Osteocyte (in vitro differentiated cells): ENCODE measurements at places on chromosomes 2 and 18. TPM values are rescaled to one million over a fixed set of nuclear protein-coding genes. Genes with fewer than 3 reads are reported as not detected.

Gene TBR1
- 0.30 TPM in 1 of 2 replicates, not detected in the other for total RNA-seq

DNA sequence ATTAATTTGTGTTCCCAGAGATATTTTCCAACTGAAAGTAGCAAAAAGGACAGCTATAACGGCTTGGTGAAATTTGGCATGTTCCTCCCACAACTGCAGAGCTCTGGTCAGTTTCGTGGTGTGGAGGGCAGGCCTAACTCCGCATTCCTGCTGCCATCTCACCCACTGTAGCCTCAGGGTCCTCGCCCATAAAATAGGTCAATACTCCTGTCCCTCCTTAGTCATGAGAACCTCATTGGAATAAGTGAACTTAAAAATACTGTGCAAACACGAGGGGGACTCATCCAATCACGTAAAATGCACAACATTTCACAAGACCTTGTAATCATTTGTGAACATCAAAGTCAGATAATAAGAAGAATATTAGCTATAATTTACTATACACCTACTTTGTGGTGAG is 143.5 kb upstream of the NCKAP5 start:
- H3K36me3 ChIP-seq: no peaks in the 10 kb centered on the region
- DNase-seq: no peak
- H3K4me1 ChIP-seq: peaks cover 10% of the 10 kb centered on the region
- no peak overlapping the region for H3K4me3 ChIP-seq

- H3K27me3 ChIP-seq: no peaks in the 10 kb centered on the region
- H3K4me3 ChIP-seq: no peak overlapping the region
- H3K27ac ChIP-seq: no peak overlapping the region
These were observed 2.7 kb downstream of the KATNAL2 start for GRCh38 chr18:46920067-46920466.

- DNase-seq: no peak
- H3K4me3 ChIP-seq: no peak overlapping the region
- no peaks in the 10 kb centered on the region for H3K36me3 ChIP-seq
- peaks cover 53% of the 10 kb centered on the region for H3K4me1 ChIP-seq
- H3K27me3 ChIP-seq: no peaks in the 10 kb centered on the region
- H3K27ac ChIP-seq: peak overlapping the region; percentile 85
These were observed 87.8 kb upstream of the RBMS1 start for GRCh38 chr2:160581448-160581847.

DNA sequence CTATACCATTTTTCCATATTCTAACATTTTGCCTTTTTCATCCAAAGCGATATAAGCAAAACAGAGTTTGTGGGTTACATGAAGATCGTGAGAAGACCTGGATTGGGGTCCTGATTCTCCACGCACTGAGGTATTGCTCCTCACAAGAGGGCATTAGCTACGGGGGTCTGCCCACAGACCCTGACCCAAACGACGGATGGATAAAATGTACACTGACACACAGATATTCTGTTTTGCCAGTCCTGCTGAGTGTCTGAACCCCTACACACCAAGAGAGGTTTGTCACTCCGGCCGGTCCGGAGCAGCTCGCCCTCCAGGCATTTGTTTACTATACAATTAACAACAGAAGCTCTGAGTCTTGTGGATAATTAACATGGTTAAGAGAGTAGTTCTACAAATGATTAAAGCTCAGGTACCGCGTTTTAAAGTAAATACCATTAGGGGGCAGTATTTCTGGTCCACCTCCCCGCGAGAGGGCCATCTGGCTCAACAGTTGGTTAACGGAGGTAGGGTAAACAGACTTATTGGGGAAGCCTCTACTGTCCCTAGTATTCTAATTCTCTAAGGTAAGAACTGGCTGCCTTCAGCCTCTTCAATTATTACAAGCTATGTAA is 28.4 kb downstream of the SCYGR8 start:
- H3K36me3 ChIP-seq: no peaks in the 10 kb centered on the region
- no peak overlapping the region for H3K4me3 ChIP-seq
- DNase-seq: peak; percentile 1
- H3K27ac ChIP-seq: no peak overlapping the region

DNA sequence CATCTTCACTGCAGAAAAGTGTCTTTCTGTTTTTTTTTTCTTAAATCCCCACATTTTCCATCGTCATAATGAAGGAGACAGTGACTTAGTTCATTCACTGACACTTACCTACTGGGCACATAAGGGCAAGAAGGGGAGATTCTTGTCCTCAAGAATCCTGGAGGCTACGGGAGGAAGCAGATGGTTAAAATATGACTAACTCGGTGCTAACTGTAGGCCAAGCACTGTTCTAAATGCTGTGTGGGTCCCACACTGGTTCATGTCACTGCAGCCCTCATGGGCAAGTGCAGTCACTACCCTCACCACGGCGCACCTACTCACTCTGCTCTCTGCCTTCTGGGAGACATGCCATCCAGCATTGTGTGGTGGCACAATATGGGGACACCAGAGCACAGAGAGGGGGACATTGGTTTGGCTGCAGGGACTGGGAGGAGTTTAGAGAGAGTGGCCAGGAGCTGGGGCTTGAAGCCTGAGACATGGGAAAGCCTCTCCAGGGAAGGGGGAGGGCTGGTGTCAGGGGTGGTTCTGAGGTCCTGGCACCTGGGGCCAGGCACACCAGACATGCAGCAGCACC is 305.2 kb downstream of the MYCN start:
- no peaks in the 10 kb centered on the region for H3K27me3 ChIP-seq
- no peaks in the 10 kb centered on the region for H3K4me1 ChIP-seq
- no peaks in the 10 kb centered on the region for H3K36me3 ChIP-seq
- H3K4me3 ChIP-seq: no peak overlapping the region
- H3K27ac ChIP-seq: no peak overlapping the region
- peak; percentile 63 for DNase-seq
